Activated CD8-positive, alpha-beta T cell treated with anti-CD3 and anti-CD28 coated beads for 36 hours (primary cell): ENCODE measurements at places on chromosomes 11 and 22. TPM values are rescaled to one million over a fixed set of nuclear protein-coding genes. Genes with fewer than 3 reads are reported as not detected.

DNA sequence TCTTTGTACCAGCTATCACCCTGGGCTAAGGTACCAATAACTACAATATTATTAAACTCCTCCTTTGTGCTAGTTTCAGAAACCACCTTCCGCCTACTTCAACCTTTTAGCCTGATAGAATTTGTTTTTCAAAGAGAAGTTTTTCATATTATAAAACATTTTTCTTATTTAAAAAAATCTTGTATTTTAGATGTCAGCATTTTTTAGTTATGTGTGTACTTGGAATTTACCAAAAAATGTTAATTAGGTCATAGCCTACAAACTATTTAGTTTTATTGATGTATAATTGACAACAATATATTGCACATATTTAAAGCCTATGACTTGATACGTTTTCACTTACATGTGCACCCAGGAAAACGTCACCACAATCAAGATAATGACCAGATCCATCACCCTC lies 1097.6 kb downstream of the JRKL start:
- DNase-seq, result no peak

GRCh38 chr11:97786961-97787360 lies 1233.8 kb upstream of the CNTN5 start:
- DNase-seq, result no peak

DNA sequence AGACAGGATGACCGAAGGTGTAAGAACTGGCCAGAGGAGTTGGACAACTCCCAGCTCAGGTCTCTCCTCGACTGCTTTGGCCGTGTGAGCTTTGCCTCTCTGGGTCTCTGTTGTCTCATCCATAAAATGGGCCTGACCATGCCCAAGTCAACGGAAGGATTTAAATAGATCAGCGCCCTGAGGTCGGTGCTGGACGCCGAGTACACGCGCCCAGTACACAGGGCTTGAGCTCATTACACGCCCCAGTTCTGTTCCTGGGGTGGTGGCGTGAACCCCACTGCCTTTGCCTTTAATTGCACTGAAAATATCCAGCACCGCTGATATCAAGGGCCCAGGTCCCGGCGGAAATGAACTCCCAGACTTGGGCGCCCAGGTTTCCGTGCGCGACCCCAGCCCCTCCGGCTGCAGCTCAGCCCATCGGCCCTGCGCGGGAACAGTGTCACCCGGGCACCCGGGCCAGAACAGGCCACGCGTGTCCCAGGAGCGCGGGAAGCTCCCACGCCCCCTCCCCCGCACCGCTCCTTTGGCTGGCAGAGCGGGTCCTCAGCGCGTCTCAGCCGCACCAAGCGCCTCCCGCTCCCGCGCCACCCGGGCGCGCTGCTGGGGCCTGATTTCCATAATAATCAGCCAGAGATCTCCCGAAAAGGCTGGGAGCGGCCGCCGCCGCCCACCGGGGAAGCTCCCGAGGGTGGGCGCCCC lies 42.2 kb downstream of the CYTH4 start:
- DNase-seq, result no peak

DNA sequence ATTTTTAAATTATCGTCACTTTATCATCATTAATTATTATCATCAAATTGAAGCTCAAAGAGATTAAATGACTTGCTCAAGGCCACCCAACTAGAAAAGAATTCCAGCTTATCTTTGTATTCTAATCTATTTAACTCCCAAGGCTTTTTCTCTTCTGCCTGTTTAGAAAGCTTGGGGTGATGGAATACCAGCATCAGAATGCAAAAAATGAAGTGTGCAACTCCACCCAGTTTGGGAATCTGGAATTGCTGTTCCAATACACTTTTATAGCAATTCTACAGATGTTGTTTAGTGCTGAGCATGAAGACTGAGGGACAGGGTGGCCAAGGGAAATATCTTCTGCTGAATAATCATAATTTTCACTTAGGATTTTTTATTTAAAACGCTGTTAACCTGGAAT lies 97.2 kb upstream of the FIBIN start:
- no peak for DNase-seq

- DNase-seq, result no peak
These were observed 35.7 kb upstream of the B3GAT1 start for GRCh38 chr11:134447696-134448095.

DNA sequence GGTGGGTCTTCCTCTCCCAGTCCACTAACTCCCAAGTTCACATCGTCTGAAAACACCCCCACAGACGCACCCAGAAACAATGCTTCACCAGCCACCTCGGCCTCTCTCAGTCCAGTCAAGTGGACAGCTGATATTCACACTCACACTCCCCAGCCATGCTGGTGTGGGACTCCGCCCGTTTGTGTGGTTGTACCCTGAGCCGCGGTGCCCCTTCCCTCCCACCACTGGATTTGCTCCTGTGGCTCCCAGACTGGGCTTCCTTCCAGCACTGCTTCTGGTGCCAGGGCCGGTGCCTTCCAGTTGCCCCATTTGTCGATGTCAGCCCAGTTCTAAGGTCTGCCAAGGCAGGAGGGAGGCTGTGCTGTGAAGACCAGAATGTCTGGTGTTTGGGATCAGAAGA lies 37.9 kb upstream of the PLET1 start:
- DNase-seq, result no peak

DNA sequence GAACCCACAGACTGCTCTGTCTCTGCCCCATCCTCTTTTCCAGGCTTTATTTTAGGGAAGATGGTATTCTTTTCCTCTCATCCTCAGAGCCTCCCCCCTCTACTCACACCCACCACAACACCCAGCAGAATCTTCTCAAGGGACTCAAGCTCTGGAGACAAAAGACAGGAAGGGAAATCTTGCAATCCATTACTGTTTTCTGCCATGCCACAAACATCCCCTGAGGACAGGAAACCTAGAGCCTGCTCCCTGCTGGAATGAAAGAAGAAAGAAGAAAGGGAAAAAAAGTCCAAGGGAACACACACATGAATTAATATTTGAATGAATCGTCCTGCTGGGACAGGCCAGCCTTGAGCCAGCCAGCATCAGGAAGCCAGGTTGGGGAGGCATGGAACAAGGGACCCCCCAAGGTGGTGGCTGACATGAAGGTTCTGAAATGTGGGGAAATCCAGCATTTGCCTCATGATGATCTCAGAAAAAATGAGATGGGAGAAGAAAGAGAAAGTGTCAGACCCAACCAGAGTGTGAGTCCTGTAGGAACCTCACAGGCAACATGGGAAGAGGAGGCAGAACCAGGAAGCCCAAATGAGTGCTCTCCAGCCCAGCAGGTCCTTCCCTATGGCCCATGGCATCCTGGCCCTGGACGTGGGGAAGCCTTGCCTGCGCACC lies 34.0 kb downstream of the SLCO2B1 start:
- no peak for DNase-seq

- no peak for DNase-seq
These were observed 309.8 kb upstream of the CNTN5 start for GRCh38 chr11:98710986-98711385.

GRCh38 chr11:120801801-120802689 lies 221.9 kb upstream of the TBCEL start:
- peak; percentile 60 for DNase-seq

GRCh38 chr11:48011798-48012391 lies 31.5 kb downstream of the PTPRJ start:
- peak; percentile 87 for DNase-seq

GRCh38 chr22:46348099-46348695 lies 12.7 kb downstream of the TRMU start:
- no peak for DNase-seq

- DNase-seq, result peak; percentile 10
These were observed 39.0 kb downstream of the IL18BP start for GRCh38 chr11:72037554-72038311.

GRCh38 chr11:116981266-116981885 lies 116.9 kb downstream of the SIK3 start:
- no peak for DNase-seq

SCUBE1 gene
- 0.07 TPM for total RNA-seq

YPEL4 gene
- total RNA-seq, result 0.43 TPM

HNRNPUL2 gene
- total RNA-seq, result 58.6 TPM

LAYN gene
- total RNA-seq, result 92.2 TPM

KLHL35 gene
- 0.16 TPM for total RNA-seq

LAMTOR1 gene
- total RNA-seq, result 50.3 TPM

TBRG1 gene
- 31.9 TPM for total RNA-seq

MAPK8IP2 gene
- total RNA-seq, result 0.11 TPM

BDNF gene
- total RNA-seq, result not detected
